A172 (cell line): ENCODE measurements at places on chromosomes 7 and 10. TPM values are rescaled to one million over a fixed set of nuclear protein-coding genes. Genes with fewer than 3 reads are reported as not detected.

The SYT15 gene
- total RNA-seq = not detected in 2 replicates

The PRDX3 gene
- 407 and 411 TPM in 2 replicates for total RNA-seq

The BTBD16 gene
- not detected in 2 replicates for total RNA-seq

The LEP gene
- total RNA-seq = not detected in 2 replicates

The C10orf143 gene
- total RNA-seq = 0.05 TPM in 2 replicates

The ELOVL3 gene
- not detected in 2 replicates for total RNA-seq

The FFAR4 gene
- total RNA-seq = not detected in 2 replicates

The CFAP43 gene
- total RNA-seq = 0.07 and 0.31 TPM in 2 replicates

The VENTX gene
- total RNA-seq = not detected in 2 replicates

The ADAP1 gene
- total RNA-seq = 33.3 and 46.8 TPM in 2 replicates

The ANXA8L1 gene
- 53.2 and 63.8 TPM in 2 replicates for total RNA-seq

The SPDYE8 gene
- total RNA-seq = not detected in 2 replicates

The GHRHR gene
- not detected in 2 replicates for total RNA-seq

The LIPK gene
- not detected in 2 replicates for total RNA-seq

The ADAM12 gene
- total RNA-seq = 7.1 and 8.1 TPM in 2 replicates

The MEST gene
- not detected in 2 replicates for total RNA-seq

The BICC1 gene
- 1.3 and 2.3 TPM in 2 replicates for total RNA-seq

The CPEB3 gene
- total RNA-seq = 0.28 and 0.69 TPM in 2 replicates

The ENO4 gene
- 0.07 and 0.22 TPM in 2 replicates for total RNA-seq

The IKZF1 gene
- total RNA-seq = not detected in 2 replicates

The GRM3 gene
- total RNA-seq = not detected in 2 replicates

The ASIC3 gene
- 0.31 and 0.53 TPM in 2 replicates for total RNA-seq

The GNGT1 gene
- 0.24 and 0.67 TPM in 2 replicates for total RNA-seq

The ADIRF gene
- total RNA-seq = not detected in 2 replicates

The SPDYE5 gene
- not detected in 2 replicates for total RNA-seq

The SVOPL gene
- not detected in 2 replicates for total RNA-seq

The SPDYE2B gene
- not detected in 2 replicates for total RNA-seq

The TMEM26 gene
- total RNA-seq = not detected in 2 replicates

The NME8 gene
- not detected in 2 replicates for total RNA-seq

The TMEM270 gene
- total RNA-seq = 0.52 and 1.7 TPM in 2 replicates

The IGF2BP3 gene
- 64.3 and 74.1 TPM in 2 replicates for total RNA-seq

The FGFR2 gene
- total RNA-seq = 0.19 TPM in 1 of 2 replicates, not detected in the other

The PSD gene
- total RNA-seq = 0.07 TPM in 1 of 2 replicates, not detected in the other

The AGAP4 gene
- 3.2 and 10.5 TPM in 2 replicates for total RNA-seq

The CALN1 gene
- not detected in 2 replicates for total RNA-seq

The HECW1 gene
- total RNA-seq = 26.5 and 36.2 TPM in 2 replicates
